Kidney epithelial cell (primary cell): ENCODE measurements at places on chromosomes 4 and X. TPM values are rescaled to one million over a fixed set of nuclear protein-coding genes. Genes with fewer than 3 reads are reported as not detected.

TREX2 gene
- total RNA-seq, result 1.1 TPM in 1 of 2 replicates, not detected in the other

DIPK2B gene
- total RNA-seq, result not detected in 2 replicates

RTL3 gene
- not detected in 2 replicates for total RNA-seq

CFAP97 gene
- total RNA-seq, result 31.2 and 32.5 TPM in 2 replicates

SCRG1 gene
- total RNA-seq, result not detected in 2 replicates
